PC-3 (cell line): ENCODE measurements at places on chromosomes 2 and 18. TPM values are rescaled to one million over a fixed set of nuclear protein-coding genes. Genes with fewer than 3 reads are reported as not detected.

- no peaks in the 10 kb centered on the region for H3K27me3 ChIP-seq
- peak overlapping the region; percentile 74 for H3K27ac ChIP-seq
- H3K4me3 ChIP-seq: no peak overlapping the region
Measured at GRCh38 chr2:109242654-109243331, 113.8 kb downstream of the SH3RF3 start.

GRCh38 chr2:121527009-121527682 is 3.5 kb upstream of the RNU4ATAC start:
- H3K36me3 ChIP-seq: peaks cover 6% of the 10 kb centered on the region; the same call in 1 of the 2 replicates
- H3K27ac ChIP-seq: no peak overlapping the region
- DNase-seq: peak; percentile 25
- H3K4me1 ChIP-seq: peaks cover 15% of the 10 kb centered on the region
- no peaks in the 10 kb centered on the region for H3K27me3 ChIP-seq

- peaks cover 33% of the 10 kb centered on the region for H3K4me1 ChIP-seq
- no peaks in the 10 kb centered on the region for H3K36me3 ChIP-seq
- peak overlapping the region; percentile 71 for H3K27ac ChIP-seq
- H3K27me3 ChIP-seq: no peaks in the 10 kb centered on the region
- DNase-seq: peak; percentile 90
- H3K4me3 ChIP-seq: peak overlapping the region; percentile 13; the same call in 1 of the 2 replicates
Measured at GRCh38 chr2:156430980-156431358, 5.2 kb upstream of the GPD2 start.

DNA sequence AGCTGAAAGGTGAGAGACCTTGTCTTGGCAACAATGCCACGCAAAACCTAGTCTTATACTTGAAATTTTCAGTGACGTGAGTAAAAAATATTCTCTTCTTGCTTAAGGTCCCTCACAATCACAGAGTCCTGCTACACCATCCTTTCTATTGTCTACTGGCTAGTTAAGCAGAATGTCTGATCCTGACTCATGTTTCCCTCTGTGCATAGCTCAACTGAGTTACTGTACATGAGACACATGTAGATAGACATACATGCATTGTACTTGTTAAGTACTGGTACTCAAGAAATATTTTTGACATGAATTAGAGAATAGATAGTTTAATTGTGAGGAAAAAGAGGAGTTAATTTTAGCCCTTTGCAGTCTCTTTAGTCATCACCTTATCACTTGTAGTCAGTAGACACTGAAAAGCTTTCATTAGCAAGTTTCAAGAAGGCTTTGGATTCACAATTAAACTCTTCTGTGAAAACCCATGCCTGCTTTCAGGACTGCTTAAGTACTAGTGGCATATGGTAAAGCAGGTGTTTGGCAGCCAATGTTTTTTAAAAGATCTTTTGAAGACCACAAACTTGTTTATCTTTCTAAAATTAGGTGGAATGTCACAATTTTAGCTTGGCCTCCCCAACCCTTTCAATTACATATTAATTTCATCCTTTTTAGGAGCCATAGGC is 158.7 kb upstream of the CCDC150 start:
- peaks cover 4% of the 10 kb centered on the region; the same call in 1 of the 2 replicates for H3K27me3 ChIP-seq
- H3K4me1 ChIP-seq: no peaks in the 10 kb centered on the region
- no peak overlapping the region for H3K4me3 ChIP-seq
- no peak overlapping the region for H3K27ac ChIP-seq

TUBA3E gene
- not detected in 2 replicates for total RNA-seq

UCN gene
- 0.52 and 3.6 TPM in 2 replicates for total RNA-seq

RRM2 gene
- 229 and 282 TPM in 2 replicates for total RNA-seq

ESPNL gene
- not detected in 2 replicates for total RNA-seq
